ENCODE measurements at places on chromosomes 13 and 19.

- no peak for DNase-seq
These were observed 7.9 kb upstream of the ELL start for GRCh38 chr19:18529782-18530181.

DNA sequence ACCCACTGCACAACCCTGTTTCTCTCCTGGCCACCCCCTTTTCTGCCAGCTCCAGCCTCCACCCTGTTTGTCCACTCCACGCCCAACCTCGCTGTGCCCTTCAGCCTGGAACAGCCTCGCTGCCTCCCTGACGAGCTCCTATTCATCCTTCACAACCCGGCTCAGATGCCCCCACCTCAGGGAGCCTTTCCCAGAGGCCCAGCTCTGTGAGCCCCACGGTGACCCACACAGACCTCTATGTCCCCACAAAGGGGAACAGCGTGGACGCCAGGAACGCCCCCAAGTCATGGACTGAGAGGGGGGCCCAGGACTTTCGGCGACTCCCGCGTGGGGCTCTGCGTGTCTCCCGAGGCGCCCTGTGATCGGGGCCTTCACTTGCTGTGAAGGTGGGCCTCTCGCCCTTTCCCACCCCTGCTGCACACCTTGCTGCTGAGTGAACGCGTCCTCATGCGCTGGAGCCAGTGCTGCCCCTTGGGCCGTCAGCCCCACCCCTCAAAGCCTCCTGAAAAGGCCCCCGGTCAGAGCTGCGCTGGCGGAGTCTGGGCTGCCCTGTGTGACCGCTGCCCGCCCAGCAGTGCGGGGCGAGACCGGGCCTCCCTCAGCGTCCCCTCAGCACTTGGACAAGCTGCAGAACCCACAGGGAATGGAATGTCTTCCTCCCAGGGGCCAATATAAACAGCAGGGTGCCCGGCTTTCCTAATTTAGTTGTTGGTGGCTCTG is 40.0 kb downstream of the ADPRHL1 start:
- no peak for DNase-seq

GRCh38 chr19:3413796-3414327 is 47.5 kb downstream of the NFIC start:
- DNase-seq = no peak

- no peak for DNase-seq
These were observed 12.7 kb downstream of the LSM14A start for GRCh38 chr19:34184880-34185491.

DNA sequence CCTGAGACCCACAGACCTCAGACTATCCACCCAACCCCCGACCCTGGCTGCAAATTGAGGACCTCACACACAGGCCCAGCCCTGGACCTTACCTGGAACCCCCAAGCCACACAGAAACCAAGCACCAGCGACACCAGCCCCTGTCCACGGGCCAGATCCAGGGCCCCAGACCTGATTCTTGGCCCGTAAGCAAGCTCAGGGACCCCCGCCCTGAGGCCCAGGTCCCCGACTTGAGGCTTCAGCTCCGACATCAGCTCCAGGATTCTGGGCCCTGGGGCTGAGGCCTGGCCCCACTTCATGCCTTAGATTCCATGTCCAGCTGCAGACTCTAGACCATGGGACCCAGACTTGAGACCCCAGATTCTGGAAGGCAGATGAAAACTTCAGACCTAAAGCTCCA is 6.3 kb downstream of the TTYH1 start:
- DNase-seq = no peak

DNA sequence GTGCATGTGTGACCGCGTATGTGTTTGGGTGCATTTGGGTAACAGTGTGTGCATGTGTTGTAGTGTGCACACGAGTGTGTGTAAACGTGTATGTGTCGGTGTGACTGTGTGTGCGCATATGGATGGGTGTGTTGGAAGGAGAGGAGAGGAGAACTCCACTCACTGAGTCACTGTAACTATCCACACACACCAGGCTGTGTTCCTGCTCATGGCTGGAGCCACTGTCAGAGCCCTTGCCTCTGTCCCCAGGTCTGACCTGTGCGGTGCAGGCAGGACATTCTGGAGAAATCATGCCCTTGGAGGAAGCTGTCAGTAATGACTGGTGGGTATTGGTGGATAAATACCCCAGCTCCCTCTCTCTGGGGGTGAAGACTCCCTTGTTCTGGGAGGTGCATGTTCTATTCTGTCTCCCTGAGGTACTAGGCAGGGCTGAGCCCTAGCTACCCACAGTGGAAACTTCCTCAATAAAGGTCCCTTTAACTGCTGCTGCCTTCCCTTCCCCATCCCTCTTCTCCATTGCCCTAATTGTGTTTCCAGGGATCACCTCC is 48.4 kb downstream of the CYP4F22 start:
- no peak for DNase-seq

GRCh38 chr13:106234636-106235035 is 300.8 kb downstream of the EFNB2 start:
- no peak for DNase-seq

GRCh38 chr13:42707048-42707447 is 74.3 kb upstream of the FAM216B start:
- no peak for DNase-seq

GRCh38 chr19:28985201-28985600 is 227.8 kb downstream of the UQCRFS1 start:
- no peak for DNase-seq

- DNase-seq = no peak
These were observed 10.8 kb downstream of the ADPRHL1 start for GRCh38 chr13:113442354-113442984.

DNA sequence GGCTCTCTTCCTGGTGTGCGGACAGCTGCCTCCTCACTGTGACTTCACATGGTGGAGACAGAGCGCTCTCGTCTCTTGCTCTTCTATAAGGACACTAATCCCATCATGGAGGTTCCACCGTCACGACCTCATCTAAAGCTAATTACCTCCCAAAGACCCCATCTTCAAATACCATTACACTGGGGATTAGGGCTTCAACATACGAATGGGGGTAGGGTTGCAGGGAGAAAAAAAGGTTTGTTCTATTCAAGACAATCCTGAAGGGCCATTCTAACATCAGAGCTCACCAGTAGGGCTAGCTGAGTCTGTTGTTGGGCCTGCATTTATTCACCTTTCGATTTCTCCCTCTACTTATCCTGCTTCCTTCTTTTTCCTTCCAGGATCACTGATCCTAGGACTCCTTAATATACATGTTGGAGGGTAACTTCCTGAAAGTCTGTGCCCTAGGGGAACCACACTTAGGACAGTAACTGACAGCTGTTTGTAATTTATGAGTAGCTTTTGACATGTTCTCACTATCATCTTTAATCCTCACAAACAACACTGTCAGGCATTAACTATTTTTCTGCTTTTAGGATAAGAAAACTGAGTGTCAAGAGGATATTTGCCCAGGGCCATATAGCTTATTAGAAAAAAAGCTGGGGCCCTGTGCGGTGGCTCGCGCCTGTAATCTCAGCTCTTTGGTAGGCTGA is 18.8 kb upstream of the GTF2F2 start:
- no peak for DNase-seq

DNA sequence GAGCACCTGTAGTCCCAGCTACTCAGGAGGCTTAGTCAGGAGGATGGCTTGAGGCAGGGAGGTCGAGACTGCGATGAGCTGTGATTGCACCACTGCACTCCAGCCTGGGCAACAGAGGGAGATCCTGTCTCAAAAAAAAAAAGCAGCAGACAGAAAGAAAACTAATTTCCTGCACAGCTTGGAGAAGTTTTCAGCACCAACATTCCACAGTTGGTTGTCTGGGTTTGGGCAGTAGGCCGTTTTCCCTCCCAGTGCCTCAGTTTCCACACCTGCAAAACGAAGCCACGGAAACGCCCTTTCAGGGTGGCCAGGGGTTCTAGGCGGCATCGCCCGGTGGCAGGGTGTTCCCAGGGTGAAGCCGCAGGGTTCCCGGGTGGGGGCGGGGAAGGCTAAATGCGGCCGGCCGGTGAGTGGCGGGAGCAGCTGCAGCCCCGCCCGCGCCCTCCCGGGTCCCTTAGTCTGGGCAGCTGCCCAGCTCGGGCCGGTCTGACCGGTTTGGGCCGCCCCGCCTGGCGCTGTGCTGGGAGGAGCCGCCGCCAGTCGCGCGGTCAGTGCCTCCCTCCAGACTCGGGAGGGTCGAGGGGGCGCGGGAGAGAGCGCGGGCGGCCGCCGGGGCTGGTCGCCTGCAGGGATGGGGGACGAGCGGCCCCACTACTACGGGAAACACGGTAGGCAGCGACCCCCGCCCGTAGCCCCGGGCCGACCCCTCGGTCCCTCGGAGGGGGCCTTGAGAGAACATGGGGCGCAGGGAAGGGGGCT is at the start of gene SLC44A2:
TSS of gene SLC44A2 (plus strand) at position 551 of the 759 bp plus-strand sequence. CDS start at position 632, 81 bp downstream.
- peak; percentile 85 for DNase-seq

DNA sequence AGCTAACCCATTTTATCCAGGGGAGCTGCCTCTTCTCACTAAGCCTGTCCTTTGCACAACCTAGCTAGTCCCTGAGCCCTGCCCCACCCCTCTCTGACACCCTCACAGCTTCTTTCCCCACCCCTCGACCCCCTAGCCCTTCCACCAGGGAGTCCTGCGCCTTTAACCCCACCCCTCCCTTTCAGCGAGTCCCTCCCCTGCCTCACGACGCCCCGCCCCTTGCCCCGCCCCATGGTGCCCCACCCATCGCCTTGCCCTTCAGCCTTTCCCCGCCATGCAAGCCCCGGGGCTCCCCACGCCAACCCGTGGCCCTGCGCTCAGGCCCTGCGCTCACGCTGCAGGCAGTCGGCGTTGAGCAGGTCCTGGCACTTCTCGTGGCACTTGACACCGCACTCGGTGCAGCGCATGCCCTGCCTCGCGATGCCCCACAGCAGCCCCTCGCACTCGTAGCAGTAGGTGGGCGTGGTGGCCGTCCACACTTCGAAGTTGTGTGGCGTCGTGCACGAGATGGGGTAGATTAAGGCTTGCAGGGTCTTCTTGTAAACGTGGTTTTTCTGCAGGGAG is 40.0 kb downstream of the UNC13A start:
- no peak for DNase-seq

- DNase-seq = no peak
These were observed 11.8 kb upstream of the DOCK9 start for GRCh38 chr13:98989469-98990235.

DNA sequence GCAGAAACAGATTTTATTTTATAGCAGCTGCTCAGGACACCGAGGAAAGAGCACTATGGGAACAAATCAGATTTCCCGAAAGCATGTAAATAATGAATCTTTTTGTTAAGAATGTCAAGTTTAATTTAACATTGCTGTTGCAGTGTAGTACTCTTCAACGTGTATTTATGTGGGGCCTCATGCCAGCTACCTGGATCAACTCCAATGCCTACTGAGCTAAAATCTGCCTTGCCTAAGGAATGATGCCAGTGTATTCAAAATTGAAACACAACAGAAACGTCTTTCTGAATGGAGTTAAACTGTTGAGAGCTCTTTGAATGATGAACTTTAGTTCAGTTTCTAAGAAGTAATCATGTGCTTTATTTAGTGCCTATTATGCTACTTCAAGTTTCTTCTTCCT is 1379.8 kb upstream of the ATXN8OS start:
- DNase-seq = no peak

GRCh38 chr19:29325241-29325975 is 112.5 kb upstream of the UQCRFS1 start:
- no peak for DNase-seq

DNA sequence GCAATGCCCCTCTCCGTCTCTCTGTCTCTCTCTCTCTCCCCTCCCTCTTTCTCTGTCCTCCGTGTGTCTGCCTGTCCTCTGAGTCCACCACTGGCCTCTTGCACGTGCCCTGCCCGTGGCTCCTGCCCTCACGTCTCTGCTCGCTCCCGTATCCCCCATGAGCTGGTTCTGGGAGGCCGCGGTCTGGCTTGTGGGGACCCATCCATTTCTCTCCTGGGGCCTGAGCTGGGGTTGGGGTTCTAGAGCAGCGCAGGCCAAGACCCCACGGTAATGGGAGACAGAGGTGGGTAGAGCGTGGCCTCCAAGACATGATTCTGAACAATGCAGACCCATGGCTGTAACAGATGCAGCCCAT is 19.0 kb downstream of the C2CD4C start:
- DNase-seq = no peak

DNA sequence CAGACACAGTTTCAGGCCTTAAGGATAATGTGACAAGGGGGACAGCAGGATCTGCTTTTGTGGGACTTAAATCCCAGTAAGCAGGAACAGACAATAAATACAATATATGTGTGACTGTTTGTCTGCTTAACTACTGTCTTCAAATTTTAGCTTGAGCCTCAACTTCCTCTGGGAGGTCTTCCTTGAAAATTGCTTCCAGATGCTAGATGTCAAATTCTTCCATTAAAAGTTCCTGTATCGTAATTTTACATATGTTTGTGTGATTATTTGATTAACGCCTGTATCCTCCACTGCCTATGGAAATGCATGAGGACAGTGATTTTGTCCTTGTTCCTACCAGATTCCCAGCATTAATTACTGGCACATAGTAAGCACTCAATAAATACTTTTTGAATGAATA is 385.5 kb downstream of the NDFIP2 start:
- no peak for DNase-seq

DNA sequence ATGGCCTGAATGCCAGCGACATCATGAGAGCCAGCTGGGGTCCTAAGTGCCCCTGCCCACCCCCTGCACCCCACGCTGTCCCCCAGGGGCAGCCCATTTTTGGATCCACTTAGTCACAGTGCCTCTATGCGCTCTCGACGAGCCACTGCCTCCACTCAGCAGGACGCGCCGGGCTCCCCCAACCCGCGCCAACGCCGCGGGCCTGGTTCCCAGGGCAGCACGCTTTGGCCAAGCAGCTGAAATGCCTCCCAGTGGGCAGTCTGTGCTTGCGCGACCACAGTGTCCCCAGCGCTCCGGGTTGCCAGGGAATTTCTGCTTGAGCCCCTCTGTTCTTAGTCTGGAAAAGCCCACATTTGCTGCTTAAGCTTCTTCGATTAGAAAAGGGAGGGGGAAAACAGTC is 39.4 kb downstream of the TMED1 start:
- DNase-seq = no peak

DNA sequence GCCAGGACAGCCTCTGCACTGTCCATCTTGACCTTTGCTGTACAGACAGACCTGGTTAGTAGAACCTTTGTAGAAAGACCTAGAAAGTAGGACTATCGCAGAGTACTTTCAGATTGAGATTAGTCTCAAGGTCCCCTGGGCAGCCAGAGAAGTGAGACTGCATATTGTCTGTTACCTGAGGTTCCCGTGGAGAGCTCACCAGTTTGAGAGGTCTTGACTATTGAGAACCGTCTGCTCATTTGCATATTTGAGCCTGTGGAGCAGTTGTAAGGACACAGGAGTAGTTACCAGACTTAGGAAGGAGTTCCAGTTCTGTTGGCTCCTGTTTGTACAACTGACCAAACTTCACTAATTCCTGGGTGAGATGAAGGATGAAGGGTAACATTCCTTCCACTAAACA is 66.2 kb downstream of the SPATA13 start:
- DNase-seq = no peak

DNA sequence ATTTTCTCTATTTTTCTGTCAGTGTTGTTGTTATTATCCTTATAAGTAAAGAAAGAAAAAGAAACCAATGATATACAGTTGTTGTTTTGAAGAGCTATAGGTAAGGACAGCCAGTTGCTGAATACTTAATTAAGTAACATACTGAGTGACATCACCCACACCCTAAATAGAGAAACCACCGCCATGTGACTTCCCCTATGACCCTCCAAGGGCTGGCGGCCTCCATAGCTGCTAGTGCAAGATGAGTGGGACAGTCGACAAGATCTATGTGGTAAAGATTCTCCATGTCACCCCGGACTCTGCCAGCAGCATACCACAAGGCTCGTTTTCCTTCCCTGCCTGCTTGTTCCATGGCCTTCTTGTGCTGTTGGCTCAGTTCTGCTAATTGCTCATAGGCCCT is 221.1 kb downstream of the DNAJC15 start:
- DNase-seq = no peak

All from epithelial cell of esophagus (primary cell).